ENCODE measurements at places on chromosomes 2 and 18.

GRCh38 chr18:60292186-60292585 lies 80.4 kb downstream of the MC4R start:
- no peak for DNase-seq

- DNase-seq, result peak; percentile 49
Observed at GRCh38 chr2:170813611-170814532, 2.8 kb upstream of the GAD1 start.

GRCh38 chr2:106758901-106759497 lies 127.0 kb downstream of the ST6GAL2 start:
- no peak for DNase-seq

- DNase-seq, result peak; percentile 74
Observed at GRCh38 chr18:8389391-8390340, 219.6 kb upstream of the RAB12 start.

DNA sequence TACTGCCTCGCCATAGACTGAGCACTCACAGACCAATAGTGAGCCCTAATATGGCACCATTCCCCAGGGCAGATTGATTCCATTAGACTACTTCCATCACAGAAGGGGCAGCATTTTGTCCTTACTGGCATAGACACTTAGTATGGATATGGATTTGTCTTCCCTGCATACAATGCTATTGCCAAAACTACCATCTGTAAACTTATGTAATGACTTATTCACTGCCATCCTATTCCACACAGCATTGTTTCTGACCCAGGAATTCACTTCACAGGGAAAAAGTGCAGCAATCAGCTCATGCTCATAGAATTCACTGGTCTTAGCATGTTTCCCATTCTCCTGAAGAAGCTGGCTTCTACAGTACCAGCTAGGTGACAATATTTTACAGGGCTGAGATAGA lies 179.0 kb downstream of the PPP1R1C start:
- DNase-seq, result no peak

DNA sequence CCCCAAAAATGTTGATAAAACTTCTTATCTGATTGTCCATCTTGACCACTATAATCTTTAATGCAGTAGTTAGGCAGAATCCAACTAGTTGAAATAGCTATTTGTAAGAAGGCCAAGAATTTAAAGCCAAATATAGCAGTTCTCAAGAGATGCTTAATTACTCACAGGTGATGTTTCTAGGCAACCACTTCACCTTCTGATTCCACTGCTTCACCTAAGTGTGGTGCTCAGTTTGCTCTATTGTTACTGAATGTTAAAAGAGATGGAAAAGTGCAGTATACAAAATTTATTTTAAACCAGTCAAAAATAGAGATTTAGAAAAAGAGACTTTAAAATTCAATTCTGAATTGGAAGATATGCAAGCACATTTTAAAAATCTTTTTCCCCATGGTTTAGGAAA lies 539.4 kb downstream of the ZNF804A start:
- DNase-seq, result no peak

DNA sequence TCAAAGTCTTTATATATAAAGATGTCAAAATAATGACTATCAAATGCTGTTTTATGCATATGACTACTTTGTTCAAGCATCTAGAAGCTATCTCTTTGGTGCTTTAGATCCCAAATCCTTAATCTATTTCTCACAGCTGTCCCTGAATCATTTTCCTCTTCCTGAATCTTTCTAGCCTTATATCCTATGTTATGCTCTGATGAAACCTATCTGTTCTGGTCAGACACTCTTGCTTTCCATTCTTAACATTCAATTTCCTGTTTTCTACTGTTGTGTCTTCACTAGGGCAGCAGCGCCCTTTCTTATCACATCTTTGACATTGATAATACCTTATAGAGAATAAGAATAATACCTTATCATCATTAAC lies 6.3 kb upstream of the PARD3B start:
- no peak for DNase-seq

DNA sequence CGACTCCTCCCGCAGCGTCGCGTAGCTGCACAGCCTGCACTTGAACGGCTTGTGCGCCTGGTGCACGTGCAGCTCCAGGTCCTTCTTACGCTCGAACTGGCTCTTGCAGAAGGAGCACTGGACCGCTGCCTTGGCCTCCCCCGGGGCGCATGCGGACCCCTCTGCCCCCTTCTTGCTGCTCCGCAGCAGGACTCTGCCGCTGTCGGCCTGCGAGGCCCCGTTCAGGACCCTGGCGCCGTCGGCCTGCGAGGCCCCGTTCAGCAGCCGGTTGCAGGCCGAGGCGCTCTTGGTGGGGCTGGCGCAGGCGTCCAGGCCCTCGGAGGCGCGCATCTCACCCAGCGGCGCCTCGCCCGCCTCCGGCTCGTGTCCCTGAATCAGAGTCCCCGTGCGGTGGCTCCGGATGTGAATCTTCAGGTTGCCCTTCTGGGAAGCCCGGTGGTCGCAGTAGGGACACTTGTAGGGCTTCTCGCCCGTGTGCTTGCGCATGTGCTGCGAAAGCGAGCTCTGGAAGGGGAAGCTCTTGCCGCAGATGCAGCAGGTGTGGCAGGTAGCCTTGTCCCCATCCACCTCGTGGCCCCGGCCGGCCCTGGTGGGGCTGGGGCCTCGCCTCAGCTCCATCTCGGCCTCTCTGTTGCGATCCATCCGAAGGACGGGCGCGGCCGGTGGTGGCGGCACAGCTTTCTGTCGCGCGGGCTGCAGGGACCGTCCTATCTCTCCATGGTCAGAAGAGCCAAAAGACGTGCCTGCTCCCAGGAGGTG lies 52.5 kb downstream of the ZNF516 start:
- no peak for DNase-seq

GRCh38 chr2:694174-694573 lies 17.0 kb upstream of the TMEM18 start:
- DNase-seq, result no peak

DNA sequence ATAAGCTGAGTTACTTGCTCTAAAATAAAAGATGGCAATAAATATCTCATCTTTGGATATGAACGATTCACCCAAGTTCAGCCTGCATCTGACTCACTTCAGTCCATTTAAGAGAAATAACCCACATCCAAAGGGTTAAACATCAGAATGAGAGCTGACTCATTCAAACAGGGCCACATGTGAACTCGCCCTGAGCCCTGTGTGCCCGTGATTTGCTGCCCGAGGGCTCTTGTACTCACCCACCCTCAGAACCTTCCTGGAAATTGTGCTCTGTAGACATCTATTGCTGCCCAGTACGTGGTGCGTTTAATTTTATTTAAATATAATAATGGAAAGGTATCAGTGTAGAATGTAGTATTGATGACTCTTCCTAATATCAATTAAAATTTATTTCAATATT lies 66.9 kb upstream of the RBM44 start:
- peak; percentile 26 for DNase-seq

DNA sequence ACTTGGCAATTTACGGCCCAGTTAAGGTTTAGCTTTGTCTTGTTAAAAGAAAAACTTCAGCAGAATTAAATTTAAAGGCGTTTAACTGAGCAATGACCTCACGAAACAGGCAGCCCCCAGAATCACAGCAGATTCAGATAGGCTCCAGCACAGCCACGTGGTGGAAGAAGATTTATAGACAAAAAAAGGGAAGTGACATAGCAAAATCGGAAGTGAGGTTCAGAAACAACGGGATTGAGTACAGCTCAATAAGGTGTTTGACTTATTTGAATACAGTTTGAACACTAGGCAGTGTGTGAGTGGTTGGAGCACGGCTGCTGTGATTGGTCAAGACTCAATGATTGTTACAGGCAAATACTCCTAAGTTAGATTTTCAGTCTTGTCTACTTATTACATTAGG lies 79.8 kb downstream of the MOGAT1 start:
- no peak for DNase-seq

GRCh38 chr2:185291035-185291647 lies 447.5 kb upstream of the FSIP2 start:
- DNase-seq, result peak; percentile 29

GRCh38 chr2:154488801-154489200 lies 209.7 kb upstream of the KCNJ3 start:
- no peak for DNase-seq

- peak; percentile 71 for DNase-seq
Observed at GRCh38 chr2:5691221-5691984, 781 bp upstream of the SOX11 start.

GRCh38 chr18:49894517-49895226 lies 81.3 kb upstream of the ACAA2 start:
- no peak for DNase-seq

DNA sequence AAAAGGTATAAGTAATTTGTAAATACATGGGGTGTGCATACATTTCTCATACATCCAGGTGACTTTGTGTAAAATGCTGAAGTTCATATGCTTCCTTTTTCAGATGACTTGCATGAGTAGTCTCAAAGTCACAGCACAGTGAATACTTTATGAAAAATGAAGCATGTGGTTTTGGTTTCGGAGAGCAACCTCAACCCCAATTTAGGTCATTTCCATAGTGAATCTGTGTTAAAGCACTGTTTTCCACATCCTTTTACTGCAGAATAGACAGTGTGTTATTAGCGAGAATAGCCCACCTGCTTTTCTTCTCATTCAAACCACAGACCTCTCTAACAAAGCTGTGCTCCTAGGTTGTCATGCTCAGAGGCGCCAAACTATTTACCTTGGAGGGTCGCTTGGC lies 204.4 kb upstream of the RASGRP3 start:
- peak; percentile 34 for DNase-seq

DNA sequence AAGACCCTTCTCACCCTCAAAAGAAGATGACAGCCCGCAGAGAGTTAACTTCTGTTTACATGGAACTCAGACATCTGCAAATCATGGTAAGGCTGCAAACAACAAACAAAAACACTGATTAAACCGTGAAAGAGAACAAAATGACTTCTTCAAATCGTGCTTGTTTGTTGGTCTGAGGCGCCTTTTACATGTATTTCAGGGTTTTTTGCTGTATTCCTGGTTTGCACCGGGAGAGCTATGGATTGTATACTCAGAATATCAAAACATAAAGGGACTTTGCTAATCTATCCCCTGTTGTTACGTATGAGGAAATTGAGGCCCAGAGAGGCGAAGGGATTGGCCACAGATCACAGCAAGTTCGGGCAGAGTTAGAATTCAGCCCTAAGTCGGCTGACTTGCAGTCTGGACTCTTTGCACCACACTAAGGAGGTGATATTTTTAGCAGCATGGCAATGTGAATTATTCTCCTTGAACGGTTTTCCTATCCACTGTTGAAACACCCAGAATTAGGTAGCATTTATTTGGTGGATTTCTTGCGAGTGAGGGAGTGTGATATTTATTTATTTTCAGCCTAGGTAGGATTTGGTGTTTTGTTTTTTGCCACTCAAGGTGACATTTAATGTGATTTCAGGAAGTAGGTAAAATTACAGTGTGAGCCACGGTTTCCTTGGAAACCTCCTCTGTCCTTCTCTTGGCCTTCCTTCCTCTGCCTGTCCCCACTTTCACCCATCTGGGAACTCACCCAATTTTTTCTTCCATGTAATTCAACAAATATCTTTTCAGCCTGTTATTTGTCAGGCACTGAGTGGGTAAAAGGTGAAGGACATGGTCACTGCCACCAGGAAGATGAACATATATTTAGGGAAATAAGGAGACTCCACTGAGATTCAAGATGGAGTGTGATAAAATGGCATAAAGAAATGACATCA lies 980 bp upstream of the PDE6D start:
- DNase-seq, result no peak

DNA sequence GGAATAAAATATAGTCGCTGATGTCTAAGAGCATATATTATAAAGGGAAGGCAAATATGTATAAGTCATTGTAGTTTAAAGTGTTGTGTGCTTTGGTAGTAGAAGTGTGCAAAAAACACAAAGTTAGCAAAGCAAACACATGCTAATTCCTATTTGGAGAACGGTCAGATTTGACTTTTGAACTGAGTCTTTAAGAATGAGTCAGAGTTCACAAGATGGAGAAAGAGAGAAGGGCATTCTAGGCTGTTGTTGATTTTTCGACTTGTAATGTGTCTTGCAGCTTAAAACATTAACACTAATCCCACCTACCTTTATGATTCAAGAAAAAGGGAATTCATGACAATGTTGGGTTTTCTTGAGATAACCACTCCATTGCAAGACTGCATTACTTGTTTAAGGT lies 98.1 kb downstream of the CRIM1 start:
- no peak for DNase-seq

DNA sequence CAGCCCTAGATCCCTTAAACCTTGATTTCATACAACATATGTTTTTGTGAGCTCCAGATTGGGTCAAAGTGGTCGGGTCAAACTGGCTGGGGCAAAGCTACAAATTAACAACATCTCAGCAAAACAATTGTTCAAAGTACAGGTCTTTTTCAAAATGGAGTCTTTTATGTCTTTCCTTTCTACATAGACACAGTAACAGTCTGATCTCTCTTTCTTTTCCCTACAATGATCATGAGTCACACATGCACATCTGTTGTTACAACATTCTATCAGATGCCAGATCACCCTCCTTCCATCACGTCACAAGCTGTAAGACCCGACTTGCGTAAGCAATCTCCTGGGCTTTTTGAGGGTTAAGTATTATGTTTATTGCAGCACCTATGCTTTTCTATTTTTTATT lies 55.1 kb downstream of the RHOB start:
- peak; percentile 71 for DNase-seq

- DNase-seq, result no peak
Observed at GRCh38 chr2:43333656-43334144, 107.3 kb upstream of the ZFP36L2 start.

DNA sequence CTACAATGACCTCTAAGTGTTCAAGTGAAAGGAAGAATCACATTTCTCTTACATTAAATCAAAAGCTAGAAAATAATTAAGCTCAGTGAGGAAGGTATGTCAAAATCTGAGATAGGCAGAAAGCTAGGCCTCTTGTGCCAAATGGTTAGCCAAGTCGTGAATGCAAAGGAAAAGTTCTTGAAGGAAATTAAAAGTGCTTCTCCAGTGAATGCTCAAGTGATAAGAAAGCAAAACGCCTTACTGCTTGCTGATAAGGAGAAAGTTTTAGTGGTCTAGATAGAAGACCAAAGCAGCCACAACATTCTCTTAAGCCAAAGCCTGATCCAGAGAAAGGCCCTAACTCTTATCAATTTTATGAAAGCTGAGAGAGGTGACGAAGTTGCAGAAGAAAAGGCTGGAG lies 932.3 kb upstream of the ACVR2A start:
- DNase-seq, result no peak

- DNase-seq, result no peak
Observed at GRCh38 chr2:231514951-231515297, 15.3 kb downstream of the NMUR1 start.

DNA sequence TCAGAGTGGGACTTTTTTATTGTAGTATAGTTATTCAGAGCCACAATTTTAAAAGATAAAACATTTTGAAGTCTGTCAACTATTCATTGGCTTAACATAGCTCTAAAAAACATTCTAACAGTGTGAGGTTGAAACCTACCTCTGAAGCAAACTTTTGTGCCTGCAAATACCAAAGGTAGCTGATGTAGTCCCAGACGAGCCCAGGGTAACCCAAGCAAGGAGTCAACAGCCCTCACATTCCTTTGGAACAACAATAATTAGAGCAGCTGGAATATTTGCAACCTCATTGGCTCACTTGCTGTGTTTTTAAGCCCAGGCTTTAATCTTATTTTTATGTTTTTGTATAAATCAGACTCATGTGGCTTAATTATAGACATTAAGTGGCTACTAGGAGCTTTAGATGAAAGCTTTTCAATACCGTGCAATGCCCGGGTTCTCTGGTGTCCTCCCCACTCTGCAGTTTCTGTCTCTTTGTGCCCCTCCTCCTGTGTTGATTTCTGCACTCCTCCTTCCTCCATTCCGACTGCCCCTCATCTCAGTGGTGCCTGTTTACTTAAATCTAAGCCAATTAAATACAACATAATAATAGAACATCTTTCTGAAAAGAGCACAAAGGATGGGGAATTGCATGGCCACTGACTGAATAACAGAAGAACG lies 157.9 kb upstream of the UNC80 start:
- no peak for DNase-seq

- DNase-seq, result no peak
Observed at GRCh38 chr2:177445200-177445599, 52.6 kb downstream of the AGPS start.

- DNase-seq, result no peak
Observed at GRCh38 chr2:159790323-159790722, 7.7 kb downstream of the CD302 start.
